Naive thymus-derived CD4-positive, alpha-beta T cell (primary cell): ENCODE measurements at places on chromosomes 16 and 17. TPM values are rescaled to one million over a fixed set of nuclear protein-coding genes. Genes with fewer than 3 reads are reported as not detected.

AXIN2 gene
- total RNA-seq = 7.4 and 8.0 TPM in 2 replicates

DNA sequence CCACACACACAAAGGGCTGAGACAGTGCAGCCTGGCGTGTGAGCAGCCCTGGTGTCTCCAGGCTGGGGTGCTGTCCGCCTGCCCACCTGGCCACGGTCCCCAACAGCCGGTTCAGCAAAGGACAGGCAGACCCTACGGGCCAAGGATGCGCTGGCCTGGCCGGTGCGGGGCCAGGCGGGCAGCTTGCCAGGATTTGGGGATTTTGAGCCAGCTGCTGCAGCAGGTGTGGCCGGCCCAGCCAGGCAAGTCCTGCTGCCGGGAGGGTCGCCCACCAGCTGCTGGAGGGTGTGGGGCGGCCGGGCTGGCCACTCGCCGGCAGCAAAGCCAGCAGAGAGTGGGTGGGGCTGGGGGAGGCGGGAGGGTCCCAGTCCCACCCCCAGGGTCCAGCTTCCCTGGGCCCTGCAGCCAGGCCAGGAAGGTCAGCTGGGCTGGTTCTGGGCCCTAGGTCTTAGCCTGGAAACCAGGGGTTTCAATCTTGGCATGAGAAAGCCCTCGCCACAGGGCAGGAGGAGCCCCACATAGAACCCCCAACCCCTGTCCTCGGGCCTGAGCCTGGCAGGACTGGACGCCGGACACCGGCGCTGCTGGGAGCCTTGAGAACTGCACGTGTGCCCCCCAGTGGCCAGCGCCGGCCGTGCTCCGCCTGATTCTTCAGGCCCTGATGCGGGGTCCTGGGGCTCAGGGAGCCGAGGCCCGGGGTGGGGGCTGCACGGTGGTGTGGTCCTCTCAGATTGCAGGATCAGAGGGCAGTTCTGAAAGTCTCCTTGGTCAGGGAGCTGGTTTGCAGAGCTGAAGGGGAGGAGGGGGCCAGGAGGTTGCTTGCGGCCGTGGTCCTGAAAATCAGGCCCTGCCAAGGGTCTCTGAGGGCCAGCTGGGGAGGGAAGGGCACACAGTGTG lies 17.6 kb upstream of the SSTR5 start:
- no peaks in the 10 kb centered on the region for H3K36me3 ChIP-seq
- no peaks in the 10 kb centered on the region for H3K4me1 ChIP-seq
- H3K27me3 ChIP-seq = no peaks in the 10 kb centered on the region
- H3K27ac ChIP-seq = no peak overlapping the region
- no peak overlapping the region for H3K4me3 ChIP-seq

GRCh38 chr16:68005786-68006286 lies 6.6 kb upstream of the DPEP2 start:
- peak overlapping the region; percentile 50 for H3K27ac ChIP-seq
- H3K4me1 ChIP-seq = peaks cover 28% of the 10 kb centered on the region
- DNase-seq = peak; percentile 81
- peak overlapping the region; percentile 23 for H3K4me3 ChIP-seq
- H3K36me3 ChIP-seq = no peaks in the 10 kb centered on the region

- H3K27ac ChIP-seq = no peak overlapping the region
- H3K36me3 ChIP-seq = no peaks in the 10 kb centered on the region
- DNase-seq = no peak
- no peaks in the 10 kb centered on the region for H3K4me1 ChIP-seq
- no peak overlapping the region for H3K4me3 ChIP-seq
- no peaks in the 10 kb centered on the region for H3K27me3 ChIP-seq
Observed at GRCh38 chr16:15770107-15770506, 86.7 kb downstream of the MYH11 start.

DNA sequence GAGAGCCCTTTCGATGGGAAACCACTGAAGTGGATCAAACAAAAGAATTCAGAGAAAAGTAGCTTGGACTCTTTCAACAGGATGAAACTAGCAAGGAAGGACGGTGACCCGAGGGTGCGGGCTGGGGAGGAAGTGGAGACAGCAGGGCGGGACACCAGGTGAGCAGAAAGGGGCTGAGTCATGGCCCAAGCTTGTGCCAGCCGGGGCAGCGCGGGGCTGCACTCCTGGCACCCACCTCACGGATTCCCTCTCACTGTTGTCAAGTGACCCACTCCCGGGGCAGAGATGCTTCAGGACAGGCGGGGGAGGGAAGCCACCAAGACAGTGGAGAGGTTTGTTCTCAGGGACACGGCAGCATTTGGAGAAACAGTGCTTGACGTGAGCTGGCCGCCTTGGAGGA lies 10.7 kb upstream of the RNF222 start:
- peaks cover under 1% of the 10 kb centered on the region for H3K4me1 ChIP-seq
- DNase-seq = no peak
- H3K36me3 ChIP-seq = no peaks in the 10 kb centered on the region
- no peak overlapping the region for H3K4me3 ChIP-seq
